Vein endothelial cell (primary cell): ENCODE measurements at places on chromosomes 2 and 18. TPM values are rescaled to one million over a fixed set of nuclear protein-coding genes. Genes with fewer than 3 reads are reported as not detected.

Gene DSEL
- 25.1 and 26.8 TPM in 2 replicates for total RNA-seq

Gene WNT6
- total RNA-seq: not detected in 2 replicates

Gene DQX1
- total RNA-seq: under 0.01 and 0.10 TPM in 2 replicates

Gene INO80D
- total RNA-seq: 9.8 and 12.8 TPM in 2 replicates

Gene UGT1A4
- not detected in 2 replicates for total RNA-seq
